LoVo (cell line): ENCODE measurements at places on chromosomes 1 and 21.

GRCh38 chr1:111404588-111404987 lies 22.9 kb downstream of the OVGP1 start:
- DNase-seq, result no peak

DNA sequence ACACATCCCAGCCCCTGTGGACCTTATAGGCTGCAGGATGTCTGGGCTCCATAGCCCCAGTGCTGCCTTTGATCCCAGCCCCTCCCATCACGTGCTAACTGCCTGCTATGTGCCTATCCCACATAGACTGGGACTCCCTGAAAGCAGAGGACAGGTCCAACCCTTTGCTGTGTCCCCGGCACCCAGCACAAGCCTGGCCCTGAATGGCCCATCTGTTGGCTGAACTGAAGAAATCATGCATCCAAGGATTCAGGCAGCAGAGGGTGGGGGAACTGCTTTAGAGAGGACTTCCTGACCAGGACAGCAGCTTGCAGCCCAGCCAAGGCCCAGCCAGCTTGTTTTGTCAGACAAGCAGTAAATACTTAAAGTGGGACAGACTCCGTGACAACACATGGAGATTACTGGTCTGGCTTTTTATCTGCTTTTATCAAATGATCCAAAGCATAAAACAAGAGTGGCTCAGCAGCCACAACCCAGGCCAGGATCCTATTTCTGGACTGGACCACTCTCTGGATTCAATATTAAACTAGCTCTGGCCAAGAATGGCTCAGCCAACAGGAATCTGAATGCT lies 69.3 kb downstream of the GLIS1 start:
- no peak for DNase-seq

GRCh38 chr1:93042187-93043056 lies 36.7 kb upstream of the MTF2 start:
- peak; percentile 46 for DNase-seq

GRCh38 chr1:99811747-99812146 lies 38.4 kb upstream of the AGL start:
- DNase-seq, result no peak

DNA sequence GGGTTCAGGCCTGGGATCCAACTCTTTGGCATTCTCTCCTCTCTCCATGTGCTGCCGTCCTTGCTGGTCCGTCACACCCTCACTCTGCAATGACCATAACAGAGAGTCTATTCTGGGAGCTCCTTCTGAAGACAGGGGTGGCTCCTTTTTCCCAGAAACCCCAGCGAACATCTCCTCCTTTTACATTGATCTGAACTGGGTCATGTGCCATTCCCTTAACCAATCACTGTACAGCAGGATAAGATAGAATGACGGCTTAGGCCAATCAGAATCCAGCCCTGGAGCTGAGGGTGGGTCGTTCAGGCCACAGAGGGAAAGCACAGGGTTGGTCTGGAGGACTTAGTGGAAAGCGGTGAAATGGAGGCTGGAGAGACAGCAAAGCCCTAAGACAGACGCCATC lies 740.1 kb downstream of the MATN1 start:
- no peak for DNase-seq
